ENCODE measurements at places on chromosomes 1 and 21.

GRCh38 chr1:39102537-39103327 is 76.6 kb downstream of the NDUFS5 start:
- H3K36me3 ChIP-seq, result peaks cover 6% of the 10 kb centered on the region
- peak; percentile 46 for DNase-seq
- H3K27me3 ChIP-seq, result no peaks in the 10 kb centered on the region

DNA sequence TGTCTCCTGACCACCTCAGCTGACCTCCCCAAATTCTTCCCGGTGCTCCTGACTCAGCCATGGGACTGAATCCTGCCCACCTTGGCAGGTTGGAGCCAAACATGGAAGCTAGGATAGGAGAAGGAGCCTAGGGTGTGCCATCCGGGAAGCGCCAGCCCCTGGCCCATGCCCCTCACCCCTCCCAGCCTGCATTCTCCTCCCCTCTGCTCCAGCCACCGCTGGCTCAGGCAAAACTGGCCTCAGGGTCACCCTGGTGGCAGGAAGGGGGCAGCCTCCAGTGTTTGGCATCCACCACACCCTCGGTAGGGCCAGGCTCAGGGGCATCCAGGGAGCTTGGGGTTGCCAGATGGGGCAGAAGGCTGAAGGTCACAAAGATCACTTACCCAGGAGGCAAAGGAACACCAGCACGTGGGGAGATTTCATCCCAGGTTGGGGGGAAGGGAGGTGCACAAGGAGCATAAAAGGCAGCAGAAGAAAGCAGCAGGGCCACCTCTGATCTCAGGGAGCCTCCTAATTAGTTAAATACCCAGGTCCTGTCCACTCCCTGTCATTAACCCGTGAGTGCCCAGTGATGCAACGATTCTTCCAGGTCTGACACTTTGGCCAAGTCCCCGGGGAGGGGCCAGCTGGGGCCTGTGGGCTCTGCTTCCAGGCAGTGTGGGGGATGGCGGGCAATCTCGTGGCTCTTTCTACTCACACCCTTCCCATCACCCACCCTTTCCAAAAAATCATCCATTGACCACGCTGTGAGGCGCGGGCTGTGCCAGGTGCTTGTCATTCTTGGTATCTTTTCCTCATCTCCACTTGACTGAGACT is at the start of gene PLA2G2E:
Gene PLA2G2E, minus strand, starts transcription at position 481 of the 816 bp plus-strand sequence. Its CDS starts 58 bp downstream, at position 423.
- no peak for DNase-seq
- H3K4me1 ChIP-seq, result no peaks in the 10 kb centered on the region
- H3K36me3 ChIP-seq, result no peaks in the 10 kb centered on the region
- peaks cover 5% of the 10 kb centered on the region for H3K27me3 ChIP-seq
- H3K4me3 ChIP-seq, result no peak within 1 kb of the TSS

- DNase-seq, result no peak
Measured at GRCh38 chr1:232170909-232171308, 459.0 kb downstream of the SIPA1L2 start.

GRCh38 chr1:246178717-246179311 is 328.3 kb downstream of the SMYD3 start:
- no peak for DNase-seq
- H3K27me3 ChIP-seq, result no peaks in the 10 kb centered on the region
- peaks cover 17% of the 10 kb centered on the region for H3K36me3 ChIP-seq

- no peak overlapping the region for H3K4me3 ChIP-seq
- peaks cover 81% of the 10 kb centered on the region for H3K27me3 ChIP-seq
- no peak overlapping the region for H3K27ac ChIP-seq
- H3K4me1 ChIP-seq, result peaks cover 18% of the 10 kb centered on the region
Measured at GRCh38 chr1:75132812-75133619, 1.2 kb upstream of the LHX8 start.

- H3K4me3 ChIP-seq, result no peak overlapping the region
- H3K4me1 ChIP-seq, result peaks cover 5% of the 10 kb centered on the region
- no peak for DNase-seq
- peaks cover 19% of the 10 kb centered on the region for H3K27me3 ChIP-seq
- no peak overlapping the region for H3K27ac ChIP-seq
Measured at GRCh38 chr1:224343679-224344078, 13.0 kb upstream of the CNIH4 start.

DNA sequence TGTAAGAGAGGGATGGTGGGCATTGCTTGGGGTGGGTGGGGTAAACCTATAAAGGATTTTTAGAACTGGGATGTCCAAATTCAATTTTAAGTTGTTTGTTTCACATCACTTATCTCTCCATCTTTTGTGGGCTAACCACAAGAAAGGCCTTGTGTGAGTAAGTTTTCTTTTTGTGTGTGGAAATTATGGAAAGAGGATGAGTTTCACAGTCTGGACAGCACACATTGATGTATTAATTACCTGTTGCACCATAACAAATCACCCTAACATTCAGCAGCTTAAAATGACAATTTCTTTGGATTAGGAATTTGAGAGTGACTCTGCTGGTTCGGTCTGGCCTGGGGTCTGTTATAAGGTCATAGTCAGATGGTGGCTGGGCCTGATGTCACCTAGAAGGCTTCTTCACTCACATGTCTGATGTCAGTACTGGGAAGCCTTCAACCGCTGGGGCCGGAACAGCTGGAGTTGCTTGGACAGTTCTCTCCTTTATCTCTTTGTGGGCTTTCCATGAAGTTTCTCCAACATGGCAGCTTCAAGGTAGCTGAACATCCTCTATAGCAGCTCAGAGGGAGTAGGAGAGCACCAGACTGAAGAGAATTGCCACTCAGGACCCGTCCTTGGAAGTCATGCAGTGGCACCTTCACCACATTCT is 2.0 kb upstream of the COL9A2 start:
- peaks cover 27% of the 10 kb centered on the region for H3K4me1 ChIP-seq
- no peaks in the 10 kb centered on the region for H3K36me3 ChIP-seq
- H3K4me3 ChIP-seq, result no peak overlapping the region
- DNase-seq, result no peak

DNA sequence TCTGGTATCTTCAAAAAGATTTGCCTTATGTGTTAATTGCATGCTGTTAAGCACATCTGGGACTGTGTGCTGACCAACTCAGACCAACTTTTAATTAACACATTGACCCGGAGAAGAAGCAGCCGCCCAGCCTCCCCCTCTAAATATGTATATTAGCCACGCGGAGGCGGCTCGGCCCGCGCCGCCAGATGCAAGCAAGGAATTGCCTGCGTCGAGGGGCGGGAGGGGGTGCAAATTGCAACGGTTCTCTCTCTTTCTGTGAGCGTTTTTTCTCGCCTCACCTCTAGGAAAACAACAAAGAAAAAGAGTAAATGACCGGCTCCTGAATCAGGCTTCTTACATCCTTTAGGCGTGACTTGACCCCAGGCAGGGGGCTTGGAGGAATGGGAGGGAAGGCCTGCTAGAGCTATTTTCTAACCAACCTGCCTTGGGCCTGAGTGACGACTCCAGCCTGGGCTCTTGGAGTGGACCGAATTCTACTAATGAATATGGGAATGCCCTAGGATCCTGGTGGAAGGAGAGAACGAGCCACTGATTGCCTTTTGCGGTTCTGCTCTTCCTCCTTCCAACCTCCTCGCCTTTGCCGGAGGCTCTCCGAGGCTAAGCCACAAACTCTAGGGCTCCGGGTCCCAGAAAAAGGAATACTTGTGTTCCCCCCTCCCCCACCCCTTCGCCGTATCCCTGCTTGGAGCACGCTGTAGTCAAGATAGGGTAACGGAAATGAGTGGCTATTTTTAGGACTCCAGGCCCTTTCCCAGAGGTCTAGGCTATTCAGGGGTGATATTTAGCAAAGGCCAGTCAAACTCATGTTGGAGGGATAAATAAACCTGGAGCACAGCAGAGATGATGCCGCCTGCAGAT is 417.0 kb upstream of the ESRRG start:
- no peak overlapping the region for H3K4me3 ChIP-seq
- H3K4me1 ChIP-seq, result peaks cover 2% of the 10 kb centered on the region
- H3K36me3 ChIP-seq, result no peaks in the 10 kb centered on the region
- no peak overlapping the region for H3K27ac ChIP-seq
- H3K27me3 ChIP-seq, result peaks cover 41% of the 10 kb centered on the region
- DNase-seq, result no peak

- DNase-seq, result no peak
- no peak overlapping the region for H3K4me3 ChIP-seq
- no peaks in the 10 kb centered on the region for H3K27me3 ChIP-seq
Measured at GRCh38 chr1:97093741-97094140, 372.2 kb downstream of the PTBP2 start.

GRCh38 chr1:209989525-209989924 is 51.5 kb downstream of the SYT14 start:
- H3K27ac ChIP-seq, result no peak overlapping the region
- DNase-seq, result no peak
- no peak overlapping the region for H3K4me3 ChIP-seq
- H3K36me3 ChIP-seq, result no peaks in the 10 kb centered on the region

- H3K4me3 ChIP-seq, result no peak overlapping the region
- no peaks in the 10 kb centered on the region for H3K36me3 ChIP-seq
- no peak for DNase-seq
- no peaks in the 10 kb centered on the region for H3K4me1 ChIP-seq
- H3K27me3 ChIP-seq, result peaks cover 3% of the 10 kb centered on the region
Measured at GRCh38 chr21:37032877-37033471, 26.5 kb downstream of the RIPPLY3 start.

- no peak overlapping the region for H3K27ac ChIP-seq
- no peak for DNase-seq
- H3K4me1 ChIP-seq, result no peaks in the 10 kb centered on the region
- no peaks in the 10 kb centered on the region for H3K27me3 ChIP-seq
- no peaks in the 10 kb centered on the region for H3K36me3 ChIP-seq
Measured at GRCh38 chr1:118104951-118105350, 80.1 kb downstream of the SPAG17 start.

DNA sequence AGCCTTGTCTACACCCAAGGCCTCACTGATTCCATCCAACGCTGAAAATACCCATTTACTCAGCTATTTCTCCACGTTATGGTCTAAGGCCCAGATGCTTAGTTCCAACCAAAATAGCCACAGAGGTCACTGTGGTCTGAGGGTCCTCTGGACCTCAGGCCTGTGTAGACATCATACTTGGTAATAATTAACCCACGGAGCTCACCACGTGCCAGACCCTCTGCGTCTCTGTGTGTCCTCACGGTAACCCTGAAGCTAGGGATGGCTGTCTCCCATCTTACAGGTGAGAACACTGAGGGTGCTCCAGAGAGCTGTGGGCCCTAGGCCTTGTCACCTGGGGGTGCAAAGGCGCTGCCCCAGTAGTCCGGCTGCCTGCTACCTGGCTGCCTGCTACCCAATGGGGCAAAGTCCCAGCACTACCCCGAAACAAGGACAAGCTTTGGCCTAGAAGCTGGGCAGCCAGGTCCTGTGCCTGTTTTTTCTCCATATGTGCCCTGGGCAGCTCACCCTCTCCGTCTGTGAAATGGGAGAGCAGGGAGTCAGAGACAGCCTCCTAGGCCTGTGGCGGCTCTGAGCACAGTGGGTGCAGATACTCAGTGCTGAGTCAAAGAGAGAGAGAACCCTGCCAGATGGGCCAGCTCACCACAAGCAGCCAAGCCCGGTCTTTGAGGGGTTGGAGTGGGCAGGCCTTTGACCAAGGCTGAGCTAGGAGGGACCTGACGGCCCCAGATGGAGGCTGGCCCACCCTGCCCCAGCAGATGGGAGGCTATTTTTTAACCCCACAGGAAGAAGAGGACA is 17.0 kb upstream of the RUNX3 start:
- H3K27ac ChIP-seq, result peak overlapping the region; percentile 65
- H3K27me3 ChIP-seq, result no peaks in the 10 kb centered on the region
- peaks cover 46% of the 10 kb centered on the region for H3K4me1 ChIP-seq
- no peaks in the 10 kb centered on the region for H3K36me3 ChIP-seq
- H3K4me3 ChIP-seq, result no peak overlapping the region

DNA sequence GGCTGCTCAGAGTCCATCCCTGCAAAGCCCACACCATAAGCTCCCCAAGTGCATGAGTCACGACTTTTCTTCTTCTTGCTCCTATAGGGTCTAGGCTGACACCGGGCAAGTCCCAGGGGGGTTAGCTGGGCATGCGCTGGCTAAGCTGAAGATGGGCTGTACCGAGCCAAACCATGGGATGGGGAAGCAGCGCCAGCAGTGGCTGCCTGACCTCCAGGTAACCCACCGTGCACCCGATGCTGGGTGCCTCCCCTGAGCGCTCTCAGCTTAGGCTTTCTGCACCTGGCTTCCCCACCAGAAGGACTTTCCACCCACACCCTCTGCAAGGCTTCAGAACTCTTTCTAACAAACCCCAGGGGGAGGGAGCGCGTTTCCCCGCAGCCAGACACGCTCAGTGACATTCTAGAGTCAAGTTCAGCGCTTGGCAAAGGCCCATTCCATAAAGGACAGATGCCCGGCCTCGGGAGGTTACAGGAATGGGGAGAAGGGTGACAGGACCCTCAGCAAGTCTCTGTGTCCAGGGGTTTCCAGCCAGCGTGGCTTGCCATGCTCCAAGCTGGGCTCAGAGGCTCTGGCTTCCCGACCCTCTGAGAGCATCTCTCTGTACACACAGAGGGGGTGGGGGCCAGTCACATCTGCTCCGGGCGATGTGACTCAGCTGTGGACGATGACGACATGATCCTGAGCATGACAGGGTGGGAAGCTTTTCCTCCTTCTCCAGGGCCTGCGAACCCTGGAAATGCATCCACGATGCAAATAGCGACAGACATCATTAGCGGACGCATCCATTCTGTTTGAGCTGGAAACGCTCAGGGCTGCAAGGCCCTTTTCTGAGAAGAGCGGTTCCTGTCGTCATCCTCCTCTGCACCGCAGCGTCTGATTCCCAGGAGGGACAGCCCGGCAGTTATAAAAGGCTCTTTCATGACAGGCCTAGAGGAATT is 107.8 kb downstream of the SIK1 start:
- peaks cover 5% of the 10 kb centered on the region for H3K27me3 ChIP-seq
- H3K27ac ChIP-seq, result no peak overlapping the region
- peak overlapping the region; percentile 32 for H3K4me3 ChIP-seq
- H3K4me1 ChIP-seq, result peaks cover 25% of the 10 kb centered on the region

GRCh38 chr1:169550294-169550693 is 36.0 kb downstream of the F5 start:
- peaks cover 2% of the 10 kb centered on the region for H3K27me3 ChIP-seq
- no peaks in the 10 kb centered on the region for H3K4me1 ChIP-seq
- no peak overlapping the region for H3K4me3 ChIP-seq
- no peak for DNase-seq
- H3K27ac ChIP-seq, result no peak overlapping the region

DNA sequence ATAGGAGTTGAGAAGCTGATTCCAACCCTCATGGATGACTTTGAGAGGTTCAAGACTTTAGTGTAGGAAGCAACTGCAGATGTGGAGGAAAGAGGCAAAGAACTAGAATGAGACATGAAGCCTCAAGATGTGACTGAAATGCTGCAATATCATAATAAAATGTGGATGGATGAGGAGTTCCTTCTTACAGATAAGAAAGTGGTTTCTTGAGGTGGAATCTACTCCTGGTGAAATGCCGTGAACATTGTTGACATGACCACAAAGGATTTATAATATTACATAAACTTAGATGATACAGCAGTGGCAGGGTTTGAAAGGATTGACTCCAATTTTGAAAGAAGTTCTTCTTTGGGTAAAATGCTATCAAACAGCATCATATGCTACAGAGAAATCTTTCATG is 28.8 kb downstream of the LTN1 start:
- H3K4me3 ChIP-seq, result no peak overlapping the region
- H3K4me1 ChIP-seq, result no peaks in the 10 kb centered on the region
- DNase-seq, result no peak

DNA sequence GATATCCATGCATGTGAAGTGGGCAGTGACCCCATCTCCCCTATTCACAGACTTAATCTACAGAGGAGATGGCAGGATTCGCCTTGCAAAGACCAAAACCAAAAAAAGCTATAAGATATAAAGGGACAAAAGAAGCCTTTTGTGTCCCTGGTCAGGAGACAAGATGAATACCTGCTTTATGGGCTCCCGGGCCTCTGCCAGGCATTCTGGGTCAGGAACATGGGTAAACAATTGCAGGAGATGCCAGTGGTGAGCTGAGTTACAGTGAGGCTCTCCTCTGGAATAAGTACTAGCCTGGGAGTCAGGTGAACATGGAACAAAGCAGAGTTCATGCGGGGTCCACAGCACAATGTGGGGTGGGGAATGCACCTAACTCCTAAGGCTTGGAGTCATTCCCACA is 4.7 kb downstream of the SLC9A1 start:
- H3K4me3 ChIP-seq, result no peak overlapping the region
- no peaks in the 10 kb centered on the region for H3K27me3 ChIP-seq
- H3K4me1 ChIP-seq, result peaks cover 60% of the 10 kb centered on the region
- H3K36me3 ChIP-seq, result peaks cover 13% of the 10 kb centered on the region
